ENCODE measurements at places on chromosomes 11 and 22. TPM values are rescaled to one million over a fixed set of nuclear protein-coding genes. Genes with fewer than 3 reads are reported as not detected.

The CYP2D6 gene
- total RNA-seq = 0.59 TPM

The CCDC73 gene
- not detected for total RNA-seq

The BDNF gene
- 0.08 TPM for total RNA-seq

The MUC6 gene
- not detected for total RNA-seq

The MRGPRF gene
- 13.3 TPM for total RNA-seq

The CRYBB2 gene
- total RNA-seq = not detected

The OVCH2 gene
- not detected for total RNA-seq

The PATE2 gene
- total RNA-seq = not detected

The NPTXR gene
- total RNA-seq = 30.8 TPM

DNA sequence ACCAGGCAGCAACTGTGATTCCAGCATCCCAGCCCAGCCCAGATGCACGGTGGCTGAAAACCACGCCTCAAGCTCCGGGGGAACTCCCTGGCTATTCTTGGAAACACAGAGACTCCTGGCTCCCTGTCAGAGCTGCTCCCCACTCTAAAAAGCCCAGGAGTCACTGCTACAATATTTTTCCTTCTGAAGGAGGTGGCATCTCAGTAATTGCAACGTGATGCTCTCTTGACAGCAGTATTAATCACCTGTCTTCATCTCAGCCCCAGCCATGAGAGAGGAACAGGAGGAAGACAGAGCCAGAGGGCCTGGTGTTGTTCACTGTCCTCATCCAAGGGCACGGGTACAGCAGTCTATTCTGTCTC is 26.9 kb downstream of the DRD2 start:
- DNase-seq = no peak

GRCh38 chr22:39215426-39216142 is 29.2 kb downstream of the PDGFB start:
- peak; percentile 17 for DNase-seq

- no peak for DNase-seq
Measured at GRCh38 chr22:20061481-20061861, 18.6 kb upstream of the DGCR8 start.

- no peak for DNase-seq
Measured at GRCh38 chr22:40203572-40203971, 25.8 kb downstream of the TNRC6B start.

GRCh38 chr22:35846804-35847203 is 129.1 kb downstream of the APOL5 start:
- DNase-seq = no peak

DNA sequence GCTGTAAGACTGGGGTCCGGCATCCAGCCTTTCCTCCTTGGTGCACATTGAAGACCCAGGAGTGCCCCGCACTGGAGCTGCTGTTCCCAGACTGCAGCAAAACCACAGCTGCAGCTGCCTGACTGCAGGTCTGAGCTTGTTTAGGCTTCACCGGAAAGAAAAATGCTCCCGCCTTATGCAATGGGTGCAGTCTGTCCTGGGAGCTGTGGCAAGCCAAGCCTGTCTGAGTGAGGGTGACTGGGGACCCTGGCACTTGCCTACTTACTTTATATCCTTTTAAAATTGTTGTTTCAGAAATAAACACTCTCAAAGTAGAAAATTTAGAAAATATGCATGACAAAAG is 23.3 kb upstream of the CD44 start:
- no peak for DNase-seq

DNA sequence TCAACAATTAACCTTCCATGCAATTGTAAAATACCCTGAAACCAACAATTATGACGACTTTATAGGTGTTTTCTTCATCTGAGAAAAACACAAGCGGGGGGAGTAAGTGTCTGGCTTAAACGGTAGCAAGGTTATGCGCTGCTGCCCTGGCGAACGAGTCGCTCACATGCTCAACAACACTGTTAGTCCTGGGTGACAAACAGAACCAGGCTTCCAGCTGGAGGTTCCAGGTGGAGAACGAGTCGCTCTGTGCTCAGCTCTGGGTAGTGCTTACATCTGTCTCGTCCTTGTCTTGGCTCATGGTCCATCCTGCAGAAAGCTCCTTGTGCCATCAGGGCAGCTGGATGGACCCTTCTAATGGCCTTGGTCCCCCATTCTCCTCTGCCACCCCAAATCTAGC is 48.2 kb downstream of the PC start:
- no peak for DNase-seq

DNA sequence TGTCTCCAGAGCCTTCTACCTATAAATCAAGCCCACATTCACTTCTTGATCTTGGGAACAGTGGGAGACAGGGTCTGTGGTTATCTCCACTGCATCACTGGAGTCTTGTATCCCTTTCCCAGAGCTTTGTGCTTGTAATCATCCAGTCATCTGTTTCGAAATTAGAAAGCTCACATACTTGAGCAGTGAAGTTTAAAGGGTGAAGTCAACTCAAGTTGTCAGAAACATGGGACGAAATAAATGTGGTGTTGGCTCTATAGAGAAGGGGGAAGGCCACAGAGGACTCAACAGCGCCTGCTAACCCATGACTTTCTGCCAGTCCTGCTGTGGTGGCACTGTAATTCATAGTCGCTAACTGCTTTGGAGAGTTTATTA is 197.5 kb downstream of the DBX1 start:
- DNase-seq = no peak
